ENCODE measurements at places on chromosomes 5 and 9.

DNA sequence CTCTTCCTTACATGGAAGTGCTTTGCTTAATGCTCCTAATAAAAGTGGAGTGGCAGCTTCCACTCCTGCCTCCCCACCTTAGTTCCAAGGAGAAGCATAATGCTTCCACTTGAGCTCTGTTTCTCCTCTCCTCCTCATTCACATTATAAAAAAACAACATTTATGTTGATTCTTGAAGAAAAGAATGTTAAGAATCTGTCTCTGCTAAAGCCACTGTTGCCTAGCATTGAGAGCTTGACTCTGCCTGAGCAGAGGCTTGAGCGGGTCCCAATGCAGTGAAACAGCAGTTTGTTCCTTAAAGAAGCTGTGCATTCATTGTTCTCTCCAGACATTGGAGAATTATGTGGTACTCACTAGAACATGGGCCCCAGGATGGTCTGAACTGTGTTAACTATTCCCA, 101.5 kb upstream of the GHR start:
- DNase-seq: no peak

GRCh38 chr5:16489322-16489791, 23.8 kb upstream of the ZNF622 start:
- no peak for DNase-seq

DNA sequence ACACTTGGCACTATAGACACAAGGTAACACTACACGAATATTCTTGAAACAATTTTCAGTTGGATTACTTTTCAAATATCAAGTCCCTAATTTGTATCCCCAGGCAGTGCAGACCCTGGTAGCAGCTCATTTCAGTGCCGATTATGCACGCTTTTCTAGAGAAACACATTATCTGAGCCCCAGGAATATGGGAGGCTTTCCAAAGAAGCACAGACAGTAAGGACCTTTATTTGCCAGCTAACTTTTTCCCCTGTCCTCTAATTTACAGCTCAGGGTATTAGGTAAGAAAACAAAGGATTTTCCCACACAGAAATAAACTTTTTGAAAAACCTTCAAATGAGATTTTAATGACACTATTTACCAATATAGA, 852.3 kb upstream of the DMAC1 start:
- DNase-seq: no peak

GRCh38 chr9:126361810-126362238, 35.2 kb downstream of the MVB12B start:
- no peak for DNase-seq

GRCh38 chr9:5554254-5554653, 43.9 kb downstream of the PDCD1LG2 start:
- peak; percentile 29 for DNase-seq

DNA sequence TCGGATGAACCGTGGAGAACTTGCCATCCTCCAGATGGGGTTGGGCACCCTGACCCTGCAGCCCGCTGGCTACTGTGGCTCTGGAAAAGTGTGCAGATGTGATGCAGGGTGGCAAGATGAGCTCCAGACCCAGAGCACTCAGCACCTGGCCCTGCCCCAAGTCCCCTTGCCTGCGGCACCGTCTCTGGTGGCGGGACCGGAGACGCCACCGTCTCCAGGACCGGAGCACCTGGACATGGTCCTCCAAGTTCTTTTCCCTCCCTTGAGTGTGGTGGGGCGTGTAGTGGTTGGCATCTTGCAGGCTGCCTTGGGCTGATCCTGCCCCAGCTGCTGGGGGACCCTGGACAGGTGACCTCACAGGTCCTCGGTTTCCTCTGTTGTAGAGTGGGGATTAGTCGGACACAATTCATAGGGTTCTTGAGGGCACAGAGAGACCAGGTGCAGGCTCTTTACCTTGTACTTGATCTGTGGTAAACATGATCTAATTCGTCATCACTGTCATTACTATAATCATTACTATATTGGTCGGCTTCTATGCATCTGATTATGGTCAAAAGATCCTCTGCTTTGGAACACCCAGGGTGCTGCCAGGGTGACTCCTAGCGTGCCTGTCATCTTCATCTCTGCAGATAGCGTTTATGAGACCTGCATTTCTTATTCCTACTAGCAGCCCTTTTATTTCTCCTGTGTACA, 83.5 kb downstream of the COL5A1 start:
- no peak for DNase-seq

DNA sequence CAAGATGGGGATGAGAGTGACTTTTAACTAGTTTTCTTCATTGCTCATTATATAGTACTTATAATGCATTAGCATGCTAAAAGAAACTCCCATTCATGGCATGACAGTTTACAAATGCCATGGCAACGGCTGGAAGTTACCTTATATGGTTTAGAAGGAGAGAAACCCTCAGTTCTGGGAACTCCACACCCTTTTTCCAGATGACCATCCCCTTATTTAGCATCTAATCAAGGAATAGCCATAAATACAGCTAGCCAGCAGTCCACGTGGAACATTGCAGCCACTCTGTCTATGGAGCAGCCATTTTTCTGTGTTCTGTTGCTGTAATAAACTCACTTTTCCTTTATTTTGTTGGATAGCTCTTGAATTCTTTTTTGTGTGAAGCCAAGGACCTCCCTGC, 1137.8 kb downstream of the CDH18 start:
- DNase-seq: no peak
